ENCODE measurements at places on chromosomes 7 and 10.

GRCh38 chr7:134167250-134167649 is 40.1 kb downstream of the LRGUK start:
- no peak for DNase-seq

- DNase-seq, result no peak
Measured at GRCh38 chr7:130365088-130365487, 15.2 kb upstream of the CPA1 start.

- no peak for DNase-seq
Measured at GRCh38 chr10:73517166-73517888, 21.5 kb upstream of the PPP3CB start.

GRCh38 chr7:113774182-113774807 is 144.5 kb downstream of the PPP1R3A start:
- peak; percentile 1 for DNase-seq

DNA sequence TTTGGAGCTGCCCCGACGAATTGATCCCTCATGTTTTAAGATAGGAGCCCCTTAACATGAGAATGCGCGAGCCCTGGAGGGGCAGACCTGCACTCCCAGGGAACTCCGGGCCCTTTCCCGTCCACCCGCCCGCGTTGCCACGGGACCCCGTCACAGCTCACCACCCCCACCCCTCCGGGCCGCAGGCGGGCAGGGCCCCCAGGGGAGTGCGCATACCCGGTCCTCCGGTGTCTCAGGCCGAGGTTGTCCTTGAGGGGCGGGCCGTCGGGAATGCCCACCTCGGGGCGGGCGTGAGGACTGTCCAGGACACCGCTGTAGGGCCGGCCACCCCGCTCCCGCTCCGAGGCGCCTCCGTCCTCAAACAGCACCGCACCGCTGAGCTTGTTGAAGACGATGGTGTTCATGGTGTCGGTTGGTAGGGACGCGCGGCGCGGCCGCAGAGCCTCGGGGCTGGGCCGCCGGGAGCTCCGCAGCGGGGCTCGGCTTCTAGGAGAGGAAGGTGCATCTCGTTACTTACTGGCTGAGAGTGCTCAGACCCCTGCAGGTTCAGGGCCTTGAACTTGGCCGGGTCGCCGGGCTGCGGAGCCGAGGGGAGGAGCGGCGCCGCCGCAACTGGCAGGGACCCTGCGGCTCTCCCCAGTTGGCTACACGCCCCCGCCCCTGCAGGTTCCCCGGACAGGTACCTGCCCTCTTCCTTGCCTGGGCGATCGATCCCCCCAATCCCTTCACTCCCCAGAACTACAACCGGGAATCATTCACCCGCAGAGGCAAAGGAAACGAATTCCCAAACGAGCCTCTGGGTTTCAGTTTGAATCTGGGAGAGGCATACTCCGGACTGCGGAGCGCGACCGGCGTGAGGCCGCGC is 2.4 kb downstream of the MKX start:
- peak; percentile 19 for DNase-seq

All from GM12891 (cell line).